IMR-90 (cell line): ENCODE measurements at places on chromosomes 3 and 15. TPM values are rescaled to one million over a fixed set of nuclear protein-coding genes. Genes with fewer than 3 reads are reported as not detected.

HDC gene
- total RNA-seq = not detected in 2 replicates

DLG1 gene
- 57.7 and 58.6 TPM in 2 replicates for total RNA-seq

MESP1 gene
- under 0.01 TPM in 1 of 2 replicates, not detected in the other for total RNA-seq

ONECUT1 gene
- total RNA-seq = not detected in 2 replicates

DNA sequence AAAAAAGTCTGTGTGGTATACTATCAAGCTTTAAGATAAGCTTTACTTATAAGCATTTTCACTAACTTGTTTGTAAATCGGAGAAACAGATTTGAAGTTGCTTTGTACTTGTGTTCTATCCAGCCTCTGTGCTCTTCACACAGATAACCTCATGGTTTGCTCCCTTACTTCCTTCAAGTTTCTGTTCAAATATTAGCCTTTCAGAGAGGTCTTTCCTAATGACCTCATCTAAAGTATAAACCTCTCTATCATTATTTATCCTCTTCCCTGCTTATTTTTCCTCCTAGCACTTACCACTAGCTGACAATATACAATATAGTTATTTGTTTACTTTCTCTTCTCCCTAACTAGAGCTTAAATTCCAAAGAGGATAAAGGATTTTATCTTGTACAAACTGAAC lies 180.0 kb downstream of the CBLB start:
- DNase-seq = no peak
- no peaks in the 10 kb centered on the region for H3K27me3 ChIP-seq
- peaks cover 2% of the 10 kb centered on the region; the same call in 1 of the 2 replicates for H3K4me1 ChIP-seq
- H3K27ac ChIP-seq = no peak overlapping the region
- no peak overlapping the region for H3K4me3 ChIP-seq

- H3K36me3 ChIP-seq = no peaks in the 10 kb centered on the region
- DNase-seq = no peak
- H3K27me3 ChIP-seq = no peaks in the 10 kb centered on the region
- no peak overlapping the region for H3K27ac ChIP-seq
- H3K4me1 ChIP-seq = peaks cover 2% of the 10 kb centered on the region; the same call in 1 of the 2 replicates
Measured at GRCh38 chr3:55661571-55661970, 174.5 kb upstream of the WNT5A start.

DNA sequence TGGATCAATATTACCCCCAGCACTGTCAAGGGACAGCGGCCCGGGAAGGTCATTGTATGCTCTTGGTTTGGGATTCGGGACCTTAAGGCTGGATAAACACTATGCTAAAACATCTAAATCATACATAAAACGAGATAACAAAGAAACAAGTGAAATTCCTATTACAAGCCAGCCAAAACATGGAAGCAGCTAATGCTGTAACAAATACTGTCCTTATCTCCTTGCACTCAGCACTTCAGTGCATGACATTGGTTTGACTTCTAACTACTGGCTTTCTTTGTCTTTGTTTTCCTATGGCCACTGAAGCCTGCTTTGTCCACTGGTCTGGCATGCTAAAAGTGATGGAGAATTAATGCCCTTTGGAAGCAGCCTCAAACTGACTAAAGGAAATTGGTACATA lies 516.4 kb upstream of the DPH6 start:
- no peak overlapping the region for H3K27ac ChIP-seq
- H3K4me1 ChIP-seq = no peaks in the 10 kb centered on the region
- H3K36me3 ChIP-seq = no peaks in the 10 kb centered on the region

GRCh38 chr3:114361391-114361790 lies 67.6 kb downstream of the TIGIT start:
- H3K36me3 ChIP-seq = no peaks in the 10 kb centered on the region
- DNase-seq = no peak
- no peaks in the 10 kb centered on the region for H3K27me3 ChIP-seq
- 0 out of 2 replicates have a peak, but pooled peaks cover 1% of the 10 kb centered on the region for H3K4me1 ChIP-seq
- no peak overlapping the region for H3K27ac ChIP-seq

- peaks cover 9% of the 10 kb centered on the region for H3K27me3 ChIP-seq
- DNase-seq = peak; percentile 55
- no peak overlapping the region for H3K27ac ChIP-seq
- no peak overlapping the region for H3K4me3 ChIP-seq
Measured at GRCh38 chr3:32175607-32176197, 62.8 kb upstream of the CMTM8 start.

- no peak for DNase-seq
- H3K4me1 ChIP-seq = peaks cover 14% of the 10 kb centered on the region
- no peak overlapping the region for H3K4me3 ChIP-seq
- H3K27ac ChIP-seq = no peak overlapping the region
Measured at GRCh38 chr15:66290518-66290917, 2.9 kb upstream of the DIS3L start.

GRCh38 chr15:46297766-46298165 lies 662.9 kb downstream of the SQOR start:
- H3K27ac ChIP-seq = no peak overlapping the region
- no peak overlapping the region for H3K4me3 ChIP-seq
- DNase-seq = no peak
- H3K36me3 ChIP-seq = no peaks in the 10 kb centered on the region
- H3K4me1 ChIP-seq = peaks cover 3% of the 10 kb centered on the region; the same call in 1 of the 2 replicates
- no peaks in the 10 kb centered on the region for H3K27me3 ChIP-seq

DNA sequence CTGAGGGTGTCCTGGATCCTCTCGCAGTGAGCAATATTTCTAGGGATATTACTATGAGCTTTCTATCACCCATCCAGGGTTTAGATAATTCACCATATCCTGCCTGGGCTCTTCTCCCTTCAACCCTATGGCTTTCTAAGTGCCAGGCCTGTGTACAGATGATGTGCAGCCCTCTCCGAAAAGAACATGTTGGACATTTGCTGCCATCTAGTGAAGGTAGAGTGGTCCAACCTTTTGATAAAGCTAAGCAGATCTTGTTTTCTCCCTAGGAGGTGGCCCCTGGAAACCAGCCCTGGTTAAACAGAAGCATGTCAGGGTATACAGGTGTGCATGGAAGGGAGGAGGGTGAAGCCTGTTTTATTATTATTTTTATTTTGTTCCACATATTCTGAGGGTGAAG lies 27.9 kb upstream of the SCN10A start:
- H3K36me3 ChIP-seq = no peaks in the 10 kb centered on the region
- H3K4me1 ChIP-seq = no peaks in the 10 kb centered on the region
- no peak overlapping the region for H3K27ac ChIP-seq
- peak; percentile 70 for DNase-seq
- peaks cover 12% of the 10 kb centered on the region for H3K27me3 ChIP-seq

GRCh38 chr3:149377408-149378364 lies at the start of gene TM4SF1:
Gene TM4SF1, minus strand, starts transcription at chr3:149377649. Its CDS starts 102 bp downstream, at chr3:149377547.
- DNase-seq = peak; percentile 97
- H3K36me3 ChIP-seq = peaks cover 13% of the 10 kb centered on the region
- H3K4me1 ChIP-seq = peaks cover 24% of the 10 kb centered on the region
- peak within 1 kb of the TSS; percentile 89 for H3K27ac ChIP-seq
